ENCODE measurements at places on chromosomes 3 and 15. TPM values are rescaled to one million over a fixed set of nuclear protein-coding genes. Genes with fewer than 3 reads are reported as not detected.

The TMEM212 gene
- not detected for total RNA-seq

The ELL3 gene
- 2.2 TPM for total RNA-seq

The LOXL1 gene
- total RNA-seq, result 0.49 TPM

The THPO gene
- 0.06 TPM for total RNA-seq

The FBN1 gene
- 5.0 TPM for total RNA-seq

The C2CD4A gene
- 0.05 TPM for total RNA-seq

The PRICKLE2 gene
- total RNA-seq, result 1.9 TPM

The KIF7 gene
- 3.5 TPM for total RNA-seq

The GOLGA8O gene
- 0.27 TPM for total RNA-seq

The TRAT1 gene
- total RNA-seq, result not detected

The IRAK2 gene
- 26.4 TPM for total RNA-seq

The ZNF501 gene
- not detected for total RNA-seq

The FRMD4B gene
- 1.5 TPM for total RNA-seq

The P2RY14 gene
- total RNA-seq, result not detected

The CCDC39 gene
- not detected for total RNA-seq

The NAALADL2 gene
- 0.23 TPM for total RNA-seq

The STRIT1 gene
- total RNA-seq, result not detected

The TFG gene
- total RNA-seq, result 150 TPM

The PROK2 gene
- not detected for total RNA-seq

The GOLGA6L7 gene
- not detected for total RNA-seq

The POLQ gene
- 6.3 TPM for total RNA-seq

The AGTR1 gene
- total RNA-seq, result 0.40 TPM

The ALDH1L1 gene
- 0.17 TPM for total RNA-seq

The TERC gene
- 0.35 TPM for total RNA-seq

The SEMA3B gene
- total RNA-seq, result 8.6 TPM

The TMEM108 gene
- total RNA-seq, result not detected

The SLC22A13 gene
- 0.13 TPM for total RNA-seq

The ZKSCAN7 gene
- total RNA-seq, result not detected

The LSAMP gene
- 0.18 TPM for total RNA-seq

The CADPS gene
- not detected for total RNA-seq

The CCNB2 gene
- 97.1 TPM for total RNA-seq

The NGLY1 gene
- 17.4 TPM for total RNA-seq

The WNT5A gene
- total RNA-seq, result 0.82 TPM

The WDR5B gene
- total RNA-seq, result 3.5 TPM

The DZIP1L gene
- total RNA-seq, result 5.6 TPM

The KBTBD13 gene
- total RNA-seq, result not detected
